ENCODE measurements at places on chromosomes 16 and 17.

GRCh38 chr16:3065069-3065741 is at the start of gene IL32:
TSS of gene IL32 (plus strand) at chr16:3065640. CDS start at chr16:3065812, 172 bp downstream.
- peak; percentile 72 for DNase-seq

DNA sequence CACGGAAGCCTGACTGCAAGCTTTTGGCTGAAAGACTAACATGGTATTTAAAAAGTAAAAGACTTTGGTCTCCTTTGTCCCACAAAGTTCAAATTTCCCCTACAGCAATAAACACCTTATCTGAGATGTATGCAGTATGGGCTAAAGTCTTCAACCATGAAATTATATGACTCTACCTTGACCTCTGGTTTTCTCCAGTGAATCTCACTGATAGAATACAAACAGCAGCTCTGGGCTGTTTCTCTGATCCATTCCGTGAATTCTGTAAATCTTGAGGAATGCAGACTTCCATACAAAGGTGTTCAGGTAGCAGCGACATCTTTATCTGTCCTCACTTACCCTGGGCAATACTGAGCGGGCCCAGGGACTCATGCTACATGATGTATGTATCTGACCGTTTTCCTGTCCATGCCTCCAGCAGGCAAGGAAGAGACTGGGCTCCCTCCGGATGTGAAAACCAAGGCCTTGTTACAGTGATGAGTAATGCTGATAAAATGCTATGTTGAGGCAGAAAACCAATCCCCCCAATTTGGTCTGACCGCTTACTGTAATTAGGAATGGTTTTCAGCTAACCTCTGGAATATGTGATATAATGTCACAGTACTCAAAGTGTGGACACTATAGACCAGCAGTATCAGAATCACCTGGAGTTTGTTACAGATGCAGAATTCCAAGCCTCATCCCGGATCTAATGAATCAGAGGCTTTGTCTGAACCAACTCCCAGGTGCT is 589.8 kb downstream of the HS3ST4 start:
- DNase-seq = no peak

GRCh38 chr16:53826658-53827057 is 122.7 kb downstream of the FTO start:
- no peak for DNase-seq

DNA sequence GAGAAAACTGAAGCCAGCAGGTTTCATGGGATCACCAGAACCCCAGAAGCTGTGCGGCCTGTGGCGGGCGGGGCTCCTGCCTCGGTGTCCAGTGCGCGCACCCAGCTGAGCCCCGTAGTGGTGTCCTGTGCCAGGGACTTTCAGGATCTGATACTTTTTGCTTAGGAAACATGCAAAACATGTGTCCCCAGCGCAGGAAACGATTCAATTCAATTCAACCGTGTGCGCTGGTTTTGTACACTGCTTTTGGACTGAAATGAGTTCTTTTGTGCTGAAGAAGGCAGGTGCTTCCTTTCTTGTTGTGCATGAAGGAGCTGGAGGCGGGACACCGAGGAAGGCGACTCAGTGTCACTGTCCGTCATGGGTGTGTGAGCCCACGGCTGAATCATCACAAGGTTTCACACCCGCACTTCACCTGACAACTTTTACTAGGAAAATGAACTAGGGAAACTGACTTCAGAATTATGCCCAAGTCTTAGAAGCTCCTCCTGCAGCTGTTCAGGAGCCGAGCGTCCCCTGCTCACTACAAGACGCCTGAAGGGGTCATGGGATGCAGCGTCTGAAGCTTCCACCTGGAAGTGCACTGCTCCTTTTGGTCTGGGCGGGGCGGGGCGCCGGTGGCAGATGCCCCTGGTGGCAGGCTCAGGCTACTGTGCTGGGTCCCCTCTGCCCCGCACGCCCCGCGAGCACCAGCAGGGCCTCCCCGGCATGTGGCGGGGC is 31.4 kb upstream of the ZNF750 start:
- peak; percentile 87 for DNase-seq

DNA sequence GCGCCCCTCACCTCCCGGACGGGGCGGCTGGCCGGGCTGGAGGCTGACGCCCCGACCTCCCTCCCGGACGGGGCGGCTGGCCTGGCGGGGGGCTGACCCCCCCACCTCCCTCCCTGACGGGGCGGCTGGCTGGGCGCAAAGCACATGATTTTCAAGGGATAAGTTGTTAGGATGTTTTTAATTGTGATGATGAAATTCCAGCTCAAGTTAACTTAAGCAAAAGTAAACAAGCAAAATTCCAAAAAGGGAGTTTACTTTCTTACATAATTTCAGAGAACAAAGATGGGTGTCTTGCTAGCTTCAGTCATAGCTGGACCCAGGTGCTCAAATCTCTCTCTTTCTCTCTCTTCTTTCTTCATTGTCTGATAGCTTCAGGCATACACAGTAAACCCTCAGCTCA is 33.6 kb upstream of the MED9 start:
- no peak for DNase-seq

DNA sequence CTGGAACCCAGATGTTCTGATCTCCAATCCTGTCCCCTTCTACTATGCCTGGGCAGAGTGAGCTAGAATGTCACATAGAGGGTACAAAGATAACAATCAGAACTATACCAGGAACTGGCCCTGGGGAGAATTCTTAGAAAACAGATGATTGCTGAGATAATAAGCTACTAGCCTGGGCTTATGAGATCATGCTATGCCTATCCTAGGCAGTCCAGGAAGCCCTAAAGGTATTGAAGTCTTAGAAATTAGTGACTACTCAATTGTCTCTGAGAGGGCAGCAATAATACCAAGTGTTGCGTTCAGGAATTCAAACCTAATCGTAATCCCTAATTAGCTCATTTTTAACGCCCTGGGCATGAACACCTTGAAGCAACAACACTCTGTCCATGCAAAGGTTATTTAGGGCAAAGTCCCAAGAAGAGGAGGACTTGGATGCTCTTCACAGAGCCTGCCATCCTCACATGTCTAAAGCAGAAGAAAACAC is 77.1 kb downstream of the MMD start:
- no peak for DNase-seq

DNA sequence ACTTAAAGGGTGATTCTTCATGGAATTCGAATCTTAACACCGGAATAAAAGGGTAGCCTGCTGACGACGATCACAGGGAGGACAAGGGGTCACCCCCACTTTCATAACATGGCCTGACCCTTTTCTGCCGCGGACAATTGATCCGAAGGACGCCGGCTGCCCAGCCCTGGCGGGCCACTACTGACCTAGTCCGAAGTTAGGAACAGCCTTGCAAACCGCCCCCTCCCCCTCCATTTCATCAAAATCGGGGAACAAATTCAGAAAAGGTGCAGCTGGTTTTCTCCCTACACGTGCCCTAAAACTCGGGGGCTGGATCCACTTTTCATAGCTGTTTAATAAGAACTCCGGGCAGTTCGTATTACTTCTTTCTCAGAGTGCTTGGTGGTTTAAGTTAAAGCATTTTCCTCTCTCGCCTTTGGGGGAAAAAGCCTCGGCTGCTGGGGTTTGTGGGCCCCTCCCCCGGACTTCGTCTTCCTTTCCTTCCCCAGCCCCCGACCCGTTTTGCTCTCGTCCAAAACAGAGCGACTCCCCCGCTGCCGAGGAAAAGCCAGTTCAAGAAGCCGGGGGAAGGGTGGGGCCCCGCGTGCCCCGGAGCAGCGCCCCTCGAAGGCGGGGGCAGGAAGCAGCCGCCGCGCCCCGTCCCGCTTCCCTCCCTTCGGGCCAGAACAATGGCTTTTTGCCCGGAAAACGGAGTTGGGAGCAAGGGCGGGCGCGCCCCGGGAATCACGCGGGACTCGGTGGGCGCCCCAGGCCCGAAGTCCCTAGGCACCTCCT is 641 bp upstream of the CBX2 start:
- DNase-seq = peak; percentile 57

GRCh38 chr16:49011901-49012300 is 269.7 kb downstream of the CBLN1 start:
- DNase-seq = no peak

DNA sequence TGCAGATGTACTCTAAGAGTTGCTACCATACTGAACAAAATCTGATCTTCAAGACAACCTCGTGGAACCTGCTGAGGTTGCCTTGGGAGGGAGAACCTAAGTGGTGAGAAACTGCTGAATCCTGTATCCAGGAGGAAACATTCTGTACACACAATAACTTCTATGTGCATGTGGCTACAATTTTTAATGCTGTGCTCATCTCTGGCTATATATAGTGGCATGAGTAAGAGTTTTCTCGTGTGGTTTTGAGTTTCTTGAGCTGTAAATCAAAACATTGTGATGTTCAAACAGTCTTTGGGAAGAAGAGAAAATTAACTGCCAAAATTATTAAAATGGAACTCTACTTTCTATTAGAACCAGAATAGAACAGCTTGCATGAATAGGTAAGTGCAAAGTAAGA is 206.8 kb downstream of the CA10 start:
- no peak for DNase-seq

DNA sequence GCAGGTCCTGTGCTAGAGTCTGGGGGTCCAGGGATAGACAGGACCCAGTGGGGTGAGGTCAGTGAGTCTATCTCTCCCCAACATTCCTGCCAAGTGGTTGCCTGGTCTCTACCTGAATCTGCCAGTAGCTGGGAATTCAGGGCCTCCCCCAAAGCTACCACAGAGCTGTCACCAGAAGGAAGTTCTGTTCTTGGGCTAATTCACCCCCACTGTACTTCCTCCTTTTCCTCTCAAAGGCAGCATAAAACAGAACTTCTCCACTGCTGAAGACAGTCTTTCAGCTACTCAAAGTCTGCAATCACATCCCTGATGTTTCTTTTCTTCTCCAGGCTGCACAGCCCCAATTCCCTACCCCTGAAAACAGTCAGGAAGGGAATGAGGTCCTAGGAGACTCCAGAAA is 8.7 kb downstream of the CAMTA2 start:
- DNase-seq = no peak

DNA sequence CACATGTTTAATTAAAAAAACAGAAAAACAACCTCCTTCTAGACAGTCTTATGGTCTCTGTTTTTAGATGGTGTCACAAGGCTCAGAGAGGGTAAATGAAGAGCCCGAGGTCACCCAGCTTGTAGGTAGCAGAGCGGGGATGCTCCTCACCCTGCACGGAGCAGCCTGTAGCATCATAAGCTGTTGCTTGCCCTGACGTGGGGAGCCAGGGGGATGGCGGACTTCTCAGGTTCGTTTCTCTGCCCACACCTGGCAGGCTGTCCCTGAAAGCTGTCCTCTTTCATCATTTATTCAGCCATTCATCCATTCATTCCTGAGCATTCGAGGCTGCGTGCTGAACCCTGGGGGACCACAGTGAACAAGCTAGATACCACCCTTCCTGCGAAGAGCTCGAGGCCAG is 75.7 kb upstream of the KSR1 start:
- no peak for DNase-seq

GRCh38 chr16:51924744-51925143 is 622.2 kb downstream of the TOX3 start:
- DNase-seq = no peak

DNA sequence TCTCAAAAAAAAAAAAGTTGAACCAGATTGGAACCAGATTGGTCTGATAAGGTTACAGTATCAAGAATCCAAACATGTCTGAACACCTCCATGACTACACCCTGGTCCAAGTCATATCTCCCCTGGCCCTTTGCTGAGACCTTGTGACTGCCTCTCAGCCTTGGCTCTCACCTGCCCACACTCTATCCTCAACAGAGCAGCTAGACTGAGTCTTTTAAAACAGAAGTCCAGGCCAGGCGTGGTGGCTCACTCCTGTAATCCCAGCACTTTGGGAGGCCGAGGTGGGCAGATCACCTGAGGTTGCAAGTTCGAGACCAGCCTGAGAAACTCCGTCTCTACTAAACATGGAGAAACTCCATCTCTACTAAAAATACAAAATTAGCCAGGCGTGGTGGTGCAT is 91.7 kb downstream of the AIPL1 start:
- no peak for DNase-seq

- DNase-seq = no peak
Observed at GRCh38 chr17:1170739-1171138, 9.0 kb downstream of the ABR start.

DNA sequence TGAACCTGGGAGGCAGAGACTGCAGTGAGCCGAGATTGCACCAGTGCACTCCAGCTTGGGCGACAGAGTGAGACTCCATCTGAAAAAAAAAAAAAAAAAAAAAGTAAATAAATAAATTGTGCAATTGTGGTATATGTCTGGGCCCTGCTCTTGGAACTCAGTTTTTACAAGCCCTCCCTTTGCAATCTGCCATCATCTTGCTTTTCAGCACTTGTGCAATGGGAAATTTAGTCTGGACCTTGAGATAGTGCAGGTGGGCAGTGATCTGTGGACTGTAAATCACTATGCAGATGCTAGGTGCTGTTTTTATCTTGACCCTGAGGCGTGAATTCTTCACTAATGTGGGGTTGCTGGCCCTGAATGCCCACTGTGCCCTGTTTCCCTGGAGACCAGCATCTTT is 6.5 kb upstream of the RAP1GAP2 start:
- no peak for DNase-seq

- peak; percentile 88 for DNase-seq
Observed at GRCh38 chr16:47142821-47143676, 696 bp downstream of the NETO2 start.

- no peak for DNase-seq
Observed at GRCh38 chr16:87016046-87017035, 300.9 kb downstream of the C16orf95 start.

DNA sequence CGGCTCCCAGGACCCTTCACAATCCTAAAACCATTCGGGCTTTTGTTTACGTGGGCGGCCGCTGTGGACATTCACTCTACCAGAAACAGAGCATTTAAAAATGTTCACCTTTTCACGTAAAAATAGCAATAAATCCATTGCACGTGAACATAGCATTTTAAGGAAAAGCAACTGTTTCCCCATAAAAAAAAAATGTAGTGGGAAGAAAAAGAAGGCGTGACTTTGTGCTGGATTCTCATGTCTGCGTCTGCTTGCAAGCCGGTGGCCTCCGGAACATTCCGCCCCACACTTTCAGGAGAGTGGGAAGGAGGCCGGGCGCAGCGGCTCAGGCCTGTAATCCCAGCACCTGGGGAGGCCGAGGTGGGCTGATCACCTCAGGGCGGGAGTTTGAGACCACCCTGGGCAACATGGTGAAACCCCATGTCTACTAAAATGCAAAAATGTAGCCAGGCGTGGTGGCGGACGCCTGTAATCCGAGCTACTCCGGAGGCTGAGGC is 13.4 kb upstream of the GNG13 start:
- no peak for DNase-seq
